ENCODE measurements at places on chromosomes 4 and X.
A peak's percentile ranks its signal among the peaks of the same experiment; 100 is the strongest.

DNA sequence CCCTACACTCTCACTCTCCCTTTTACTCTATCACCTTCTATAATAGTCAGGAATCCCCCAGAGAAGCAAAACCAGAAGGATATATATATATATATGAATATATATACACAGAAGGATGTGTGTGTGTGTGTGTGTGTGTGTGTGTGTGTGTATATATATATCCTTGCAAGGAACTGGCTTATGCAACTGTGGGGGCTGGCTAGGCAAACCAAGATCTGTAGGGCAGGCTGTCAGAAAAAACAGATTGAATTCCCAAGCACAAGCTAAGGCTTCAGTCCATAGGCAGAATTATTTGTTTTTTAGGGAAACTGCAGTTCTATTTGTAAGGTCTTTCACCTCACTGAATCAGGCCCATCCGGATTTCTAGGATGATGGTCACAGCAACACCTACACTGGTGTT, 13.0 kb upstream of the KLHL2 start:
- H3K36me3 ChIP-seq: no peaks in the 10 kb centered on the region
- no peak for DNase-seq
- H3K27ac ChIP-seq: no peak overlapping the region
- no peak overlapping the region for H3K4me3 ChIP-seq
- H3K27me3 ChIP-seq: no peaks in the 10 kb centered on the region

- H3K4me1 ChIP-seq: no peaks in the 10 kb centered on the region
- no peak overlapping the region for H3K4me3 ChIP-seq
- H3K27me3 ChIP-seq: no peaks in the 10 kb centered on the region
- H3K27ac ChIP-seq: no peak overlapping the region
- peaks cover 47% of the 10 kb centered on the region for H3K36me3 ChIP-seq
- no peak for DNase-seq
These were observed 7.5 kb downstream of the IDS start for GRCh38 chrX:149497626-149498025.

DNA sequence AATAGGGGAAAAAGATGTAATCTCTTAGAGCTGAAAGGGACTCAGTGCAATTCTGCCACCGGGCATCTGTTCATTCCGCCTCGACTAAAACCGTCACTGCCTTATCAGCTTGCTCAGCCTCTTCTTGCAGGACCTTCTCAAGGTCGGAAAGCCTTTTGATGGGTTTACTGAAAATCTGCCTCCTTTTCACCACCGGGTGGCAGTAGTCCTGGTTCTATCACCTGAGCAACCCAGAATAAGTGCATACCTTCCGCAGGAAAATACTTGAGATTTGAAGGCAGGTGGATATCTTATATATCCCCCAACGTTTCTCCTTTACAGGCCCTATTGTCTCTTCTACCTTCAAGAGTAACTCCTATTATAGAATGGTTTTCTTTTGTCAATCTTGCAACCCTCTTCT, 103.4 kb upstream of the PAK3 start:
- no peak overlapping the region for H3K4me3 ChIP-seq
- no peaks in the 10 kb centered on the region for H3K36me3 ChIP-seq
- no peak overlapping the region for H3K27ac ChIP-seq
- H3K4me1 ChIP-seq: no peaks in the 10 kb centered on the region
- peaks cover 5% of the 10 kb centered on the region for H3K27me3 ChIP-seq

DNA sequence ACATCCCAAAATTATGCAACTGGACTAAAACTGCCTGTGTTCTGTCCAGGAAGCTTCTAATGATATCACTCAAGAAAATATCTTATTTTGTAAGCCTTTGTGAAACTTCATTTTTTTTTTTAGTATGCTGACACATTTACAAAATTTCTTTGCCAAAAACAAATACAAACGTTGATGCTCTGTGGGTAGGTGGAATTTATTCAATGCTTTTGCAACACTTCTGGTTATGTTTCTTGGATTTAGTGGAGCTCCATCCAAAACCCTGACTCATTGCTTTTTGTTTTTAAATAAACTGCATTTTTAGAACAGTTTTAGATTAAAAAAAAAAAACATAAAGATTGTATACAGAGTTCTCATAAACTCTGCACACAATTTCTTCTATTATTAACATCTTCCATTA, 250.9 kb upstream of the MAOA start:
- H3K27me3 ChIP-seq: no peaks in the 10 kb centered on the region
- no peak for DNase-seq
- H3K27ac ChIP-seq: no peak overlapping the region
- no peak overlapping the region for H3K4me3 ChIP-seq

DNA sequence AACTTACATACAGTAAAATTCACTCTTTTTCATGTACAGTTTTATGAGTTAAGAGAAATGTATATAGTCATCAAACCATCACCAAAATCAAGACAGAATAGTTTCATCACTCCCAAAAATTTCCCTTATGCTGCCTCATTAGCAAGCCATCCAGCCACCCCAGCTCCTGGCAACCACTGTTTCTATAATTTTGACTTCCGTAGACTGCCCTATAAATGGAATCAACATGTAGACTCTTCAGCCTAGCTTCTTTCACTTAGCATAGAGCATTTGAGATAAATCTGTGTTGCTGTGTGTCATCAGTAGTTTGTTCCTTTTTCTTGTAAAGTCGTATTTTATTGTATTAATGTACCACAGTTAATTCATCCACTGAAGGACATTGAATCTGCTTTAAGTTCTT, 23.2 kb downstream of the HDX start:
- H3K27me3 ChIP-seq: no peaks in the 10 kb centered on the region
- no peak overlapping the region for H3K4me3 ChIP-seq
- DNase-seq: no peak

DNA sequence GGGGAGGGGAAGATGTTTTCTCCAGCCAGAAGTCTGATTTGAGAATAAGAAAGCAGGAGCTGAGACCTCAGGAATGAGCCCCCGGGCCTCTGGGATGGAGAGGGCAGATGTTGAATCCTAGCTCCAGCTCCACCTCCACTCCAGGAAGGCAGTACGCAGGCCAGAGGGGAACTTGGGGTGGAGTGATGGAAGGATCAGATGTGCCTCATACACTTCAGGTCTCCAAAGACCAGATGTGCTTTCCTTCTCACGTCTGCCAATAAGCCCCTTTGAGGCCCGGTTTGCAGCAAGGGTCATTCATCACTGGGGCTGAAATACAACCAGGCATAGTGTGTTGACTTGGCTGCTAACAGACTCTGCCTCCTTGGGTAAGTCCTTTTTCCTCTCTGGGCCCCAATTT, 28.1 kb downstream of the STARD8 start:
- no peak overlapping the region for H3K4me3 ChIP-seq
- no peaks in the 10 kb centered on the region for H3K36me3 ChIP-seq
- peaks cover 3% of the 10 kb centered on the region for H3K27me3 ChIP-seq
- no peaks in the 10 kb centered on the region for H3K4me1 ChIP-seq
- no peak for DNase-seq

DNA sequence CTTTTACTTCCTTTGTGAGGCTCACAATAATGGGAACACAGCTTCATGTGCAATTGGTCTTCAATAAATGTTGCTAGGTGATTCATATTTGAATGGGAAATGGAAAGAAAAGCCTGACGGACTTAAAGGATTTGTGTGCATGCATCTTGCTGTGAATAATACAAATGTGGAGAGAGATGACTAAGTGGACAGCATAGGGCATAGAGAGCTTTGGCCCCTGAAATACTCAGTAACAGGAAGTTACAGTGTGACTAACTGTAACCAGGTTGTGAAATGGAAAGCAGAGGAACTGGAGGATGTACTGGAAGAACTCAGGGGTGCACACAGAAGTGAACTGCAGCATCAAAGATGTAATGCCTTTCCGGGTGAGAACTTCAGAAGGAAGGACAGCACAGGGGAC, 206.7 kb downstream of the MGST2 start:
- H3K27me3 ChIP-seq: no peaks in the 10 kb centered on the region
- H3K36me3 ChIP-seq: no peaks in the 10 kb centered on the region
- DNase-seq: no peak
- H3K4me3 ChIP-seq: no peak overlapping the region
- H3K4me1 ChIP-seq: no peaks in the 10 kb centered on the region

DNA sequence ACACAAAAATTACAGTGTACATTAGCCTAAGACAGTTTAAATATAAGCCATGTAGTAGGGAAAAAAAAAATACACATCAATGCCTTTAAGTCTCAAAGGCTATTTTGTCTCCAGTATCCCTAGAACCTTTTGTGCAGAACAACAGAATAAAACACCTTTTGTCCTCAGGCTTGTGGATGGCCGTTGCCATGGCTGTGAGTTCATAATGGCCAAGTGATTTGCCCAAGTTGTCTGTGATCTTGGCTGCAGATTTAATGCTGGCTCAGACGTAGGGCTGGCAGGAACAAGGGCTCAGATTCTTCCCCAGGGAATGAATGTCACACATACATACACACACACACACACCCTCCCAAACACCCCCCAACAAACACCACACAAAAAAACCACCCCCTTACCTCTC, 25.3 kb downstream of the GPM6B start:
- no peaks in the 10 kb centered on the region for H3K36me3 ChIP-seq
- peaks cover 5% of the 10 kb centered on the region for H3K27me3 ChIP-seq
- no peak for DNase-seq
- no peak overlapping the region for H3K4me3 ChIP-seq

- H3K36me3 ChIP-seq: no peaks in the 10 kb centered on the region
- no peak overlapping the region for H3K27ac ChIP-seq
- peaks cover 21% of the 10 kb centered on the region for H3K27me3 ChIP-seq
- H3K4me3 ChIP-seq: no peak overlapping the region
These were observed 520.4 kb downstream of the BCOR start for GRCh38 chrX:39577206-39577984.

GRCh38 chrX:118614150-118614549, 113.3 kb upstream of the IL13RA1 start:
- no peak overlapping the region for H3K27ac ChIP-seq
- H3K36me3 ChIP-seq: no peaks in the 10 kb centered on the region
- H3K4me3 ChIP-seq: no peak overlapping the region

DNA sequence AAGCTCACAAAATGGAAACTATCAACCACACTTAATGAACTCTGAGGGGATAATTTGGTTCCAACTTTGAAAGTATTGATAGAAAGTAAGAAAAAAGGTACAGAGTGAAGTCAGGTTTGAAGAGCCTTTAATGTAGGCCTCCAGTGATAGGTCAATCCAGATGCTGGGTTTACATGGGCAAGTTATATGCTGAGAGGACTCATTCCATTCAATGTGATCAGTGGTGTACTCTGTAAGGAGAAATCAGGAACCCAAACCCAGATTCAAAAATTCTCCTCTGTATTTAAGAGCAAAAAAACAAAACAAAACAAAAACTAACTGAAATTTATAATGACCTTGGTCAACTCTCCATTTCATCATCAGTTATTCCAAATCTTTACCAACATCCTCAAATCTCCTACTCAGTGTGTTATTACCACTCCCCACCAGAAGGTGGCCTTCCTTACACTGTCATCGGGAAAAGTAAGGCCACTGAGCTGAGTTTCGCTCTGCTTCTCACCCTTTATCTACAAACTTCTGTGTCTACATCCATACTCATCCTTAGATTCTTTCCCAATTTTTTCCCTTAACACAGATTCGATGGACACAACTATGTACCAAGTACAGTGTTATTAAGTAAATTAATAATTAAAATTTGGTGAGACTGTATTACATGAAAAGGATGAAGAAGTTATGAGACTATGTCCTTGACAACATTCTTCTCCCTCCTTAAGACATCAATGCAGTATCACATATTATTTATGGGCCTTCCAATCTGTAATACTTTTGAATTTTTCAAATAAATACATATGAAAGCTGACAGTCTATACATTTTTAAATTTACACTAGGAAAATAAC, 88.3 kb downstream of the ZAR1 start:
- H3K27ac ChIP-seq: no peak overlapping the region
- peak; percentile 80 for DNase-seq
- H3K4me3 ChIP-seq: no peak overlapping the region
- no peaks in the 10 kb centered on the region for H3K27me3 ChIP-seq
- H3K36me3 ChIP-seq: no peaks in the 10 kb centered on the region

DNA sequence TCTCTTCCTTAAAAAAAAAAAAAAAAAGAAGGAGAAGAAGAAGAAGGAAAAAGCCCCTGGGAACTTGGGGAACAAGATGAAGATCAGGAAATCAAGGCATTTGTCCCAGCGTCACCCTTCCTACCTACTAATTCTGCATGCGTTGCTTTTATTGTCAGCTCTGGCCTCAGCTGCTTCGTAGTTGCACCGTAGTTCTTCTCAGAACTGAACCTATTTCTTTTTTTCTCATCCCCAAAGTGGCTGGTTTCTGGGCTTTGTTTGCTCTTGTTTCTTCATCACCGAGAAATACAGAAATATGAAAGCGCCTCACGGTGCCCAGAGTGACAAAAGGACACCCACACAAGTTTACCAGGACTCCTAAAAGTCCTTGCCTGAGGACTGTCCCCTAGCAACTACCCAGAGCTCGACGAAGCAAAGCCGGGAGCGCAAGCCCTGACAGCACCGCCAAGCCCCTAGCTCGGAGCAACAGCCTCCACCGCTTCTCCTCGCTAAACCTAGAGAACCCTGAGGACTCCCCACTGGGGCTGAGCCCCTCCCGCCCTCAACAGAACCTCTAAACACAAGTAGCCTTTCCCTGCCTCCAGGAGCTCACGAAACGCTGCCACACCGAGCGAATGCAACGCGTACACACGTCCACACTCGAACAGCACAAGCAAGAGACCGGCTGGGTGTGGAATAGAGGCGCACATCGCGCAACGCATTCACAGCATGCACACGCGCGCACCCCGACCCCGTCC, 710 bp downstream of the PRKG2 start:
- H3K4me3 ChIP-seq: no peak overlapping the region
- H3K36me3 ChIP-seq: no peaks in the 10 kb centered on the region
- H3K27me3 ChIP-seq: peaks cover 7% of the 10 kb centered on the region
- no peak overlapping the region for H3K27ac ChIP-seq
- DNase-seq: no peak
- H3K4me1 ChIP-seq: no peaks in the 10 kb centered on the region

- H3K36me3 ChIP-seq: no peaks in the 10 kb centered on the region
- peaks cover 32% of the 10 kb centered on the region for H3K27me3 ChIP-seq
- DNase-seq: peak; percentile 19
These were observed 4.5 kb upstream of the FGF16 start for GRCh38 chrX:77442728-77443127.

DNA sequence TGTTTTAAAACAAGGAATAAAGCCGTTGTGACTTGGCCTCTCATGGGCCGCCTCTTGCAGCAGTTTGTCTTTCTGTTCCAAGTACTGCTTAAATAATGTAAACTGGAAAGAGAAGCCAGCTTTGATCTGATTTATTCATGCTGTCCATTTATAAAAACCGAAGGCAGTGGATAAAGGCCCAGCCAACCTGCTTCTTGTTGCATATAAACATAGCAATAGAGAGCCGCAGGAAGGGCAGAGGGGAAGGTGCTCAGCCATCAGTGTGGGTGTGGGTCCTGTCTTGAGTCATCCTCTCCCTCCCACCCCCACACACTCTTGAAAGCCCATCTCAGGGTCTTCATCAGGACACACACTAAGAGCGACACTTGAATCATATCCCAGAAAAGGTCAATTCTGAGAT, 187.9 kb upstream of the FAM9B start:
- H3K27ac ChIP-seq: no peak overlapping the region
- H3K36me3 ChIP-seq: no peaks in the 10 kb centered on the region
- DNase-seq: no peak
- no peaks in the 10 kb centered on the region for H3K4me1 ChIP-seq

DNA sequence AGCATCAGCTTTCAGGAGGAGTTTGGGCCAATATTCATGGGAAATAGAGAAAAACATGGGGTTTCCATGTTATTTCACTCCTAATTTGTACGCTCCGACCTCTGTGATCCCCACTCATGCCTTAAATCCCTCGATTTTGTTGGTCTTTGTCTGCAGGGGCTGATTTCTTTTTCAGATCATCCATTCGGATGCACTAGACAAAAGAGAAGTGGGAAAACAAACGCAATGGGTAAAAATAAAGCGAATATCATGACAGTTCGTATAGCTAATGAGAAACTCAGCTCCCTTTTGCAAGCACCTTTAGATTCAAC, 139.1 kb upstream of the PLAC1 start:
- no peaks in the 10 kb centered on the region for H3K4me1 ChIP-seq
- H3K27ac ChIP-seq: no peak overlapping the region
- DNase-seq: no peak
- H3K4me3 ChIP-seq: peak overlapping the region; percentile 63
- H3K36me3 ChIP-seq: peaks cover 7% of the 10 kb centered on the region
- peaks cover 4% of the 10 kb centered on the region for H3K27me3 ChIP-seq

Data from adrenal gland (tissue), 19 donors.